ENCODE measurements at places on chromosomes 12 and 14. TPM values are rescaled to one million over a fixed set of nuclear protein-coding genes. Genes with fewer than 3 reads are reported as not detected.

CNIH1 gene
- total RNA-seq = 61.1 TPM

RNASE7 gene
- not detected for total RNA-seq

- DNase-seq = no peak
- H3K4me1 ChIP-seq = peaks cover 7% of the 10 kb centered on the region
- H3K4me3 ChIP-seq = no peak overlapping the region
- H3K27me3 ChIP-seq = no peaks in the 10 kb centered on the region
These were observed 21.3 kb downstream of the MOK start for GRCh38 chr14:102283631-102284129.

DNA sequence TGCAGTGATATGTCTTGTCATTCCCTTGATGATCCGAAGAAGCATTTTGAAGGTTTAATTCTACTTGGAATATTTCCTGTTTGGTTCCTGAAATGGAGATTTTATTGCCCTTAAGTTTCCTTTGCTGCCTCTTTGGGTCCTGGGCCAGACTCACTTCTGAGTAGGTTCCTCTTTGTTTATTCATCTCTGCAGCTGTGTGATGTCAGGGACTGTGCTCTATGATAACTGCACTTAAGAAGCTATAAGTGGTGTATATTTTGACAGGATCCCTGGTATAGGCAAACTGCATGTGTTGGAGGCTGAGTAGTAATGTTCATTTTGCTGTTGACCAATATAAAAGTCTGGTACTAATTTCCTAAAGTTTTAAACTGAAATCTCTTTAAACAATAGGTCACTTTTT, at the start of gene KLRC4:
Gene KLRC4 (minus strand): TSS at position 366 of the 400 bp plus-strand sequence. CDS start 182 bp downstream, at position 184.
- DNase-seq = peak; percentile 56
- H3K27ac ChIP-seq = no peak within 1 kb of the TSS
- no peaks in the 10 kb centered on the region for H3K36me3 ChIP-seq
- no peaks in the 10 kb centered on the region for H3K27me3 ChIP-seq
- H3K4me1 ChIP-seq = no peaks in the 10 kb centered on the region

GRCh38 chr14:104647467-104648043, 41.9 kb upstream of the INF2 start:
- no peak for DNase-seq
- no peaks in the 10 kb centered on the region for H3K4me1 ChIP-seq
- peaks cover 6% of the 10 kb centered on the region for H3K27me3 ChIP-seq
- H3K36me3 ChIP-seq = no peaks in the 10 kb centered on the region

- H3K27me3 ChIP-seq = no peaks in the 10 kb centered on the region
- no peak for DNase-seq
- no peak overlapping the region for H3K4me3 ChIP-seq
- H3K27ac ChIP-seq = no peak overlapping the region
- H3K4me1 ChIP-seq = no peaks in the 10 kb centered on the region
These were observed 9.8 kb downstream of the GNPNAT1 start for GRCh38 chr14:52781629-52782028.

- H3K27ac ChIP-seq = no peak overlapping the region
- peaks cover 4% of the 10 kb centered on the region for H3K27me3 ChIP-seq
- no peaks in the 10 kb centered on the region for H3K36me3 ChIP-seq
- no peaks in the 10 kb centered on the region for H3K4me1 ChIP-seq
- no peak for DNase-seq
- no peak overlapping the region for H3K4me3 ChIP-seq
These were observed 52.6 kb upstream of the GPATCH2L start for GRCh38 chr14:76098916-76099675.

- H3K4me1 ChIP-seq = peaks cover 24% of the 10 kb centered on the region
- no peaks in the 10 kb centered on the region for H3K36me3 ChIP-seq
- H3K27me3 ChIP-seq = no peaks in the 10 kb centered on the region
- peak overlapping the region; percentile 99 for H3K4me3 ChIP-seq
- H3K27ac ChIP-seq = no peak overlapping the region
These were observed 2.3 kb downstream of the HEBP1 start for GRCh38 chr12:12997734-12998133.

DNA sequence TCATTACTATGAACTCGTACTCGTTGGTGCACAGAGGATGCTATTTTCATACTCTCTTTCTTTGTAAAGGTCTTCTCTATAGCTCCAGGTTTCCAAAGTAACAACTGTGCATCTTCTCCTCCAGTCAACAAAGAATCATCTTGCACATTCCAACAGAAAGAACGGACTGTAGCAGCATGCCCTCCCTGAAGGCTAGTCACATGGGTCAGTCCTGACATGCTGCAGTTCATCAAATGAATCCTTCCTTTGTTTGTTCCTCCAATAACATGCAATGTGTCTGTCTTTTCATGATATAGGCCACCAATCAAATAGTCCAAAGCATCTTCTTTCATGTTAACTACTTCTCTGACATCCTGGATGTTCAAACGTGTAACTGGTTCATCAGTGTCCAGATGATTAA, 42.9 kb downstream of the WDR89 start:
- no peaks in the 10 kb centered on the region for H3K4me1 ChIP-seq
- H3K27me3 ChIP-seq = no peaks in the 10 kb centered on the region
- H3K4me3 ChIP-seq = no peak overlapping the region
- no peak overlapping the region for H3K27ac ChIP-seq

- peaks cover 19% of the 10 kb centered on the region for H3K4me1 ChIP-seq
- DNase-seq = peak; percentile 82
- H3K27me3 ChIP-seq = no peaks in the 10 kb centered on the region
- H3K36me3 ChIP-seq = peaks cover 15% of the 10 kb centered on the region
These were observed at the start of gene LTBR for GRCh38 chr12:6383572-6384498. TSS of gene LTBR (plus strand) at chr12:6384162. CDS start at chr12:6384359, 197 bp downstream.

- no peak for DNase-seq
- H3K36me3 ChIP-seq = no peaks in the 10 kb centered on the region
- no peak overlapping the region for H3K27ac ChIP-seq
These were observed 87.8 kb upstream of the PRKD1 start for GRCh38 chr14:30015489-30015888.

GRCh38 chr14:88030079-88030478, 25.1 kb downstream of the GPR65 start:
- no peaks in the 10 kb centered on the region for H3K27me3 ChIP-seq
- H3K27ac ChIP-seq = no peak overlapping the region
- H3K36me3 ChIP-seq = no peaks in the 10 kb centered on the region
- DNase-seq = no peak
- no peaks in the 10 kb centered on the region for H3K4me1 ChIP-seq

GRCh38 chr14:74737753-74738325, 24.9 kb downstream of the FCF1 start:
- peak; percentile 34 for DNase-seq
- no peaks in the 10 kb centered on the region for H3K27me3 ChIP-seq
- no peak overlapping the region for H3K4me3 ChIP-seq
- H3K36me3 ChIP-seq = no peaks in the 10 kb centered on the region

GRCh38 chr12:124609041-124609989, 41.9 kb upstream of the NCOR2 start:
- no peaks in the 10 kb centered on the region for H3K36me3 ChIP-seq
- no peaks in the 10 kb centered on the region for H3K27me3 ChIP-seq
- no peak overlapping the region for H3K4me3 ChIP-seq
- DNase-seq = peak; percentile 45

GRCh38 chr12:122934722-122935121, 31.5 kb downstream of the ABCB9 start:
- no peaks in the 10 kb centered on the region for H3K27me3 ChIP-seq
- no peaks in the 10 kb centered on the region for H3K4me1 ChIP-seq
- no peaks in the 10 kb centered on the region for H3K36me3 ChIP-seq
- no peak overlapping the region for H3K4me3 ChIP-seq
- no peak for DNase-seq
- H3K27ac ChIP-seq = no peak overlapping the region

- H3K27me3 ChIP-seq = no peaks in the 10 kb centered on the region
- no peak overlapping the region for H3K27ac ChIP-seq
- H3K4me3 ChIP-seq = no peak overlapping the region
- DNase-seq = no peak
- H3K4me1 ChIP-seq = no peaks in the 10 kb centered on the region
These were observed 30.4 kb downstream of the RTL1 start for GRCh38 chr14:100873096-100873482.

GRCh38 chr14:71103662-71104484, 196.6 kb downstream of the PCNX1 start:
- H3K27ac ChIP-seq = no peak overlapping the region
- no peaks in the 10 kb centered on the region for H3K27me3 ChIP-seq
- H3K36me3 ChIP-seq = peaks cover 7% of the 10 kb centered on the region
- no peaks in the 10 kb centered on the region for H3K4me1 ChIP-seq
- peak; percentile 59 for DNase-seq

DNA sequence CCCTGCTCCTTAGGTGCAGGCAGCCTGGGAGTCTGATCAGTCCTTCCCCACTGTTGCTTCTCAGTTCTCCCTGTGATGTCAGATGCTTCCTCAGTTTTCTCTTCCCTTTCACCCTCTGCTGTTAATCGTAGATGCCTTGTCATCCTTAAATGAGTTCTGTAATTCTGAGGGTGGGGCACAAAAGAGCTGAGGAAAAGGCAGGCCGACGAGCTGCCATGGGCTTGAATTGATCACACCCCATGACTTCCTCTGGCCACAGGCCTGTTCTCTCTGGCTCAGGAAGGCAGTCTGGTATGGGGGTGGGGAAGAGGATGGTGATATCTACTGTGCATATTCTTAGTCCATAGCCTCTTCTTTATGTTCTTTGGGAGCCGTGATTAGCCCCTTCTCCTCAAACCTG, 5.2 kb upstream of the AP1G2 start:
- H3K36me3 ChIP-seq = no peaks in the 10 kb centered on the region
- H3K4me3 ChIP-seq = no peak overlapping the region

DNA sequence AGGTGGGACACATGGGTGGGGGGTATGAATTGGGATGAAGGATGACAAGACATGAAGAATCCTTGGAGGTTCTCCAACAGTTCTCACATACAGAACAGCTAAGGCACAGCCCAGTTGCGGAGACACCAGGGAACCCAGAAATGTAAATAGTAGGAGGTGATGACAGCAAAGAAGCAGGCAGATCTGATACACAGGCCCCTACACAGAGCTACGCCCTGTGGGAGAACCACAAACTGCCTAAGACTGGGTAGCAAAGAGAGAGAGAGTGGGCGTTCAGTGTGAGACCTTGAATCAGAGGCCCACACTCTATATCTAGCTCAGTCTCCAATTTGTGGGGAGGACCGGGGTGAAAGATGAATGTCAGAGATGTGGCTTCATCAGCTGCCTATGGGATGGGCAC, 9.5 kb upstream of the NUMB start:
- peak; percentile 75 for DNase-seq
- H3K4me3 ChIP-seq = no peak overlapping the region
- H3K36me3 ChIP-seq = no peaks in the 10 kb centered on the region
- H3K27ac ChIP-seq = peak overlapping the region; percentile 46
- H3K27me3 ChIP-seq = no peaks in the 10 kb centered on the region

- no peaks in the 10 kb centered on the region for H3K36me3 ChIP-seq
- no peak overlapping the region for H3K4me3 ChIP-seq
- no peaks in the 10 kb centered on the region for H3K4me1 ChIP-seq
These were observed 376.9 kb downstream of the GALC start for GRCh38 chr14:87615822-87616679.

- no peak overlapping the region for H3K27ac ChIP-seq
- H3K27me3 ChIP-seq = no peaks in the 10 kb centered on the region
- DNase-seq = no peak
- no peak overlapping the region for H3K4me3 ChIP-seq
- no peaks in the 10 kb centered on the region for H3K36me3 ChIP-seq
These were observed 991.2 kb downstream of the VRK1 start for GRCh38 chr14:97788364-97788763.

DNA sequence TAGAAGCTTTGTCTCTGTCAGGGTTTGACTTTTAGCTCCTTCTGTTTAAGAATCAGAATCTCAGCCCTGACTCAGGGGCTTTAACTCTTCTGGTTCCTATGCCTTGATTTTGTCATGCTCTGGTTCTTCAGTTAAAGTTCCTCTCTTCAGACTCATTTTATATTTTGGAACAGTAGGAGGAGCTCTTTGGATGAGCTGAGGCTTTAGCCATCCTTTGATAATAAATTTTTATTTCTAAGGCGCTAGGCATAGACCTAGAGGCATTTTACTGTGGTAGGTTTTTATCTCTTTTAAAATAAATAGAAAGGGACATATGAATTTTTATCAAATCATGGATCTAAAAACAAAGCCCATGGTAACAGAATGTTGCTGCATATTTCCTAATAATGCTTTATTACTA, 51.7 kb downstream of the ATP23 start:
- no peaks in the 10 kb centered on the region for H3K36me3 ChIP-seq
- peak; percentile 15 for DNase-seq
- H3K27me3 ChIP-seq = no peaks in the 10 kb centered on the region
- H3K4me3 ChIP-seq = no peak overlapping the region

DNA sequence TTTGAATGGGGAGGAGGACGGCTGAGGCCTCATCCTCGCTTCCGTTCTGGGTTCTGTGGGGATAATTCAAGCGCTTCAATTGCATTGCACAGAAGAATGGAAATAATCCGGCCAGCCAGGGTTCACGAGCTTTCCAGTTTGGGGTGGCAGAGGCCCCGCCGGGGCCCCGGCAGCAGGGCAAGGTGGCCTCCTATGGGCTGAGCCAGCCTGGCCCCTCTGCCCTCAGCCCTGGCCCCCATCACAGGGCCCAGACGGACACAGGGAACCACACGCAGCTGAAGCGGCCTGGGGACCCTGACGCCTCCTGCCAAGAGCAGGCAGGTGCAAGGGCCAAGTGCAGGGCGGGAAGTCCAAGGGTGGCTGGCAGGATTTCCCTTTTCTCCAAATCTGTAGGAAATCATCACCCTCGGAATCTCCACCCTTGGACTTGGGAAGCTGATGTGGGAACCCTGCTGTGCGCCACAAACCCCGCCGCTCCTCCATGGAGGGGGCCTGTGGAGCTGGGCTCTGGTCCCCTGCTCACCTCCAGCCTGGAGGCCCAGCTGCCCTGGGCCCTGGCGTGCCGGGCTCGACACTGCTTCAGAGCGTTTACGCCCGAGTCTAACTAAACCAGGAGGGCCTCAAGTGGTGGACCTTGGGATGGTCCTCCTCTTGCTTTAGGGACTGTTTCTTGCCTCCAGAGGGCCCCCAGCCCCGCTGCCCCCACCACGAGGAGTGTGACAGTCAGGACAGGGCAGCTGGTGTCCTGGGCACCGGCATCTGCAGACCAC, 78.4 kb downstream of the MOK start:
- H3K4me3 ChIP-seq = no peak overlapping the region
- H3K36me3 ChIP-seq = no peaks in the 10 kb centered on the region
- no peak for DNase-seq
